NCI-H524 (cell line): ENCODE measurements at places on chromosomes 16 and 17.
A peak's percentile ranks its signal among the peaks of the same experiment; 100 is the strongest.

- DNase-seq = no peak
These were observed 20.5 kb downstream of the COG7 start for GRCh38 chr16:23432176-23433128.

GRCh38 chr17:33125552-33125950 is 133.9 kb downstream of the SPACA3 start:
- no peak for DNase-seq

DNA sequence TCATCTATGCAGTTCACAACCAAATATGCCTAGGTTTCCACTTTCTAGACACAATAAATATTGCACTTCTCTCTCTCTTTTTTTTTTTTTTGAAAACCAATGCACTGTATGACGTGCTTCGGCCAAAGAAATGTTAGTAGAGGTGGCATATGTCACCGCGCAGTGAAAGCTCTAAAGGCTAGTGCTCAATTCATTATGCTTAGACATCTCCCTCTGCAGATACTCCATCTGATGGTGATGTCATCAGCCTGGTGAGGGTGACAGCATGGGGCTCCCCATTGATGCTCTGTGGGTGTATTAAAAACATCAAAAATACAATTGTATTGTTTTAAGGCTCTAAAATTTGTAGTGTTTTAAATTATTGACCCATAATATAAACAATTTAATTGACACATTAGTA is 608.8 kb upstream of the C16orf82 start:
- DNase-seq = no peak

- DNase-seq = no peak
These were observed 61.3 kb downstream of the CNTNAP4 start for GRCh38 chr16:76338472-76338871.

- no peak for DNase-seq
These were observed 29.6 kb downstream of the NFAT5 start for GRCh38 chr16:69595127-69596036.

- DNase-seq = no peak
These were observed 1.5 kb downstream of the PIP4K2B start for GRCh38 chr17:38797828-38798227.

GRCh38 chr16:89017543-89018281 is 40.7 kb upstream of the CBFA2T3 start:
- no peak for DNase-seq

DNA sequence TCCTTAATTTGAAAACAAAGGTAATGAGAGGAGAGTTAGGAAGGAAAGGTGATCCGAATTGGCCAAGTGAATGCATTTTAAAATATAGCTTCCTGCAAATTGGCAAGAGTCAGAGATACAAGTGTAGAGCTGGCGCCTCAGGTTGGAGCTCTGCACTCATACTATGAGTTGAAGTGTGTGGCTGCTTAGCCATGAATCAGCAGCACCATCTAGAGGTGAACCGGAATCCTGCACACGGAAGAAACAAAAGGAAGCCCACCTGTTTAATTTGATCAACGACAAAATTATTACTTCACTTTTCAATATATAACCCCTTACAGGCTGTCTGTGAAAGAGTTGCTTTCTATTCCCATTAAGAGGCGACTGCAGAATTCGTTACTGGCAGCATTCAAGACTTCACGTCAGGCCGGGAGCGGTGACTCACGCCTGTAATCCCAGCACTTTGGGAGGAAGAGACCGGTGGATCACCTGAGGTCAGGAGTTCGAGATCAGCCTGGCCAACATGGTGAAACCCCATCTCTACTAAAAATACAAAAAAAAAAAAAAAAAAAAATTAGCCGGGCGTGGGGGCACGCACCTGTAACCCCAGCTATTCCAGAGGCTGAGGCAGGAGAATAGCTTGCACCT is 1253.7 kb upstream of the CDH8 start:
- DNase-seq = no peak

DNA sequence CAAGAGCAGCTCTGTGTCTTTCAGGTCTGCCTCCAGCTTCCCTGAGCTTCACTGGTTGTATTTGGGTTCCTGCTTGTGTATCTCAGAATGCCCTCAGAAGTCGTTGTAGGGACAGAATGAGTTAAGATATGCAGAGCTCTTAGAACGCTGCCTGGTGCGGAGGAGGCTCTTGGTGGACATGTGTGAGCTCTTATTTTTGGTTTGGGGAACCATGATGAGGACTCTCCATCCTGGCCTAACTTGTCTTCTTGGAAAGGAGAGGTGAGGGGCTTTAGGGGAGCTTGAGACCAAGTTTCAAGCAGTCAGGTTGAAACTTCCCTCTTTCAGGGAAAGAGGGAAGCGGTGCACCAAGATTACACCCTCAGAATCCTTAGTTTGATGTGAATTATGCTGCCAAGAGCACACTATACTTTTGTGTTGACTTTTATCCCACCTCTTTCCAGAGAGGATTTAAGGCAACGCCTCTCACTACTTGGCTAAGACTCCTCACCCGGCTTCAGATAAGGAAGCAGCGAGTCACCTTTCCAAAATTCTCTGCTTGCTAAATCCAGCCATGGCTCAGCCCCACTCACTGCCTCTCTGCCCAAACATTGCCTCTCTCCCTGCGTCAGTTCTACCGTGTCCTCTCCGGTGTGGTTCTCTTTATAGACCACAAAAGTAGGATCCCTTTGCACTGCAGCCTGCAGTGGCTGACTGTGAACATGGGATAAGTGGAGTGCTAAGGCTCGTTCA is 12.7 kb downstream of the CDK5RAP3 start:
- no peak for DNase-seq

DNA sequence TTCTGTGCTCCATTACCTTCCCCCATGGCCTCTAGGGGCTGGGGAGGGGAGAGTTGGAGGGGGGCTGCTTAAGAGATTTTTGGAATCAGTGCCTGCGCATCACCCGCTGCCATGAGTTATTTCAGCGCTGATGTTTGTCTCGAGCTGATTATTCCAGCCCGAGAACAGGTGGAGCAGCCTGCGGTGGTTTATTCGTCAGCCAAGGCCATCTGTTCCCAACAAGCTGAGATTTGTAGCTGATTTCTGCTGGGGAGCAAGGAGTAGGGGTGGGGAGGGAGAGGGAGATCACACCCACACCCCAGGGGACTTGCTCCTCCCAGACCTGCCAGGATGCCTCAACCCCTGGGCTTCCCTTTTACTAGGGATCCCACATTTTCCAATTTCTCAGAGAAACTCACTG is 23.1 kb downstream of the PIPOX start:
- DNase-seq = peak; percentile 100

DNA sequence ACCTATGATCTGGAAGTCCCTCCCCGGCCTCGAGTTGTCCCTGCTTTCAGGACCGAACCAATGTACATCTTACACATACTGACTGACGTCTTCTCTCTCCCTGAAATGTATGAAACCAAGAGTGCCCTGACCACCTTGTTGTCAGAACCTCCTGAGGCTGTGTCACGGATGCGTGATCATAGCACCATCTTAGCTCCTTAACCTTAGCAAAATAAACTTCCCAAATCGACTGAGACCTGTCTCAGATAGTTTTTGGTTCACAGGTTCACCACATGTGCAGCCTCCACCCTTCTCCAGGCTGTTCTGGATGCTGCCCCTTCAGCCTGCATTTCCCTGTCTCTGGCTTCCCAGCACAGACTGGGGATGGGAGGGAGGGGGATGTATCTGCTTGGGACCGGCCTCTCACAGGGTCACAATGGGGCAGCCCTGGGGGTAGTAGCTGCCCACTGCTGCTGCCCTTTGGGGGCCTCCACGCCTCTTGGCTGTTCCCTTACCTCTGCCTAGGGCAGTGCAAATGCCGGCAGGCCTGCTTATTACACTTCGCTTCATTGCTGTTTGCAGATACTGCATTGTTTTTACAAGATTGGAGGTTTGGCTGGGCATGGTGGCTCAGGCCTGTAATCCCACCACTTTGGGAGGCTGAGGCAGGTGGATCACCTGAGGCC is 69.8 kb downstream of the NT5M start:
- DNase-seq = no peak

DNA sequence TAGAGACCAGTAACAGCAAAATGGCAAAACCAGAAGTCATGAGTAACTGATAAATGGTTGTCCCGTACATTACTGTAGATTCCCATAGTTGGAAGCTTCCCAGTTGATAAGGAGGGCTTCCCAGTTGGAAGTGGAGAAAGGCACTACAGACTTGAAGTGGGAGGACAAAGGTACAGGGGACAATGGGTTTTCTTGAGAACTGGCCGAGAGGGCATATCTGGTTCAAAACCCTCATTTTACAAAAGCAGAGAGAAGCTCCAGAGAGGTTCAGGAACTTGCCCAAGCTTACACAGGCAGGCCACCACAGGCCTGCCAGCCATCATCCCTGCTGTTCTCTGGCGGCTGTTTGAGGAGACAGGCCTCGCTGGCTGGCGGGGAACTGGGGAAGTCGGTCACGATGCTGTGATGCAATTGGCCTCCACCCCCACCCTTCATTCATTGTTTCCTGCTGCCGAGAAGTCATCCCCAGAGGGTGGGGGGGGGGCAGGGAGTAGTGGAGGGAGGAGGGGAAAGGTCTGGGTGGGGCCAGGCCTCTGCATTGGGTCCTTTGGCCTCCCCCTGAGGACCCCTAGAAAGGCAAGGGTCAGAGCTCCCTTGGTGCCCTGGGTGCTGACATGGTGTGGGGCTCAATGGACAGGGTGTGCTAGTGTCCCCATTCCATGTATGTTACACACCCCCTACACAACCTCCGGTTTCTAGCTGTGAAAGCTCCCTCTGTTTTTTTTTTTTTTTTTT is 3.0 kb downstream of the UBALD2 start:
- no peak for DNase-seq

- peak; percentile 7 for DNase-seq
These were observed 209.9 kb downstream of the PRKCB start for GRCh38 chr16:24045641-24046040.

GRCh38 chr16:55663225-55663624 is 7.4 kb downstream of the SLC6A2 start:
- no peak for DNase-seq

DNA sequence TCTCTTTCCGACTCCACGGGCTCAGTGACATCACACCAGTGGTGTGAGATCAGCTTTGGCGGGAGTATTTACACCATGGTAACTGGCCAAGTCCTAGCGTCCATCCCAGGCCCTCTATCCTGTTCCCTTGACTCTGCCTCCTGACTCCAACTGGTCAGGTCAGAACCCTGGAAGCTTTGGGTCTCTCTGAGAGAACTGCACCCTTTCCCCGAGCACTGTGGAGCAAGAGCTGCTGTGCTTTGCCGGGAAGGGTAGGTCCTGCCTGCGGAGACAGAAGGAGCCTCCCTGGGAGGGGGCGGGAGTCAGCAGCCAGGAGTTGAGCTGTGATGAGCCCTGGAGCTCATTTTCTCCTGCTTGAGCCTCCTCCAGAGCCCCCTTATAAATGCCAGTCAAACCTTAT is 212.1 kb upstream of the TNRC6C start:
- peak; percentile 85 for DNase-seq

DNA sequence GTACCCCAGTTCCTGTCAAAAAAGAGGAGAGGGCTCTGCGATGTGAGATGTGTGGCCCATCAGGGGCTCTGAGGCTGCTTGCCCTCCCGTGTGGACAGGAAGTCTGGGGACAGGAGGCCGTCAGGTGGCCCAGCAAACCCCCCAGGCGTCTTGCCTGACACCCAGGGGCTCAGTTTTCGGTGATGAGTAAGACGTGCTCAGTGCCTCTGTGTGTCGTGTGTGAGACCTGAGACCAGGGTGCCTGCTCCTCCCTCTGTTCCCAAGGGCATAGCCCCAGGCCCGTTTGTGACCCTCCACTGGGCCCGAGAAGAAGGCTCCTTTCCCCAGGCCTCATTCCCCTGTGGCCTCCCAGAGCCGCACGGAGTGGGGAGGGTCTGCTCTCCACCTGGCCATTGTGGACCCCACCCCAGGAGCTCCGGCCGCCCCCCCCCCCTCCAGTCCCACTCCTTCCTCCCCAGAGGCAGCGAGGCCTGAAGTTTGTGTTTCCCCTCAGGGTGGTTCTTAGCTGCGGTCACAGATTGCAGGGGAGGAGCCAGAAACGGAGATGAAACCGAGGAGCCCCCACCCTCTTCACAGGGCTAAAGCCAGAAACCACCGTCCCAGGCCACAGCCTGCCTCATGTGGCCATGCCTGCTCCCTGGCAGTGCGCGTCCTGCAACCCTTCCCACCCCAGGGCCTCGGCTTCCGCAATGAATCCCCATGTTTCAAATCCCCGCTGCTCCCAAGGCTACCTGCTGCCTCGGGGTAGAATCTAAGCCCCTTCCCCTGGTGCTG is 4.9 kb upstream of the ACTG1 start:
- peak; percentile 73 for DNase-seq
